Hypothalamus (tissue), 51 donors: ENCODE measurements at places on chromosomes 16 and 17.

GRCh38 chr16:53515811-53516210, 12.8 kb upstream of the AKTIP start:
- no peak for DNase-seq

- no peak for DNase-seq
Observed at GRCh38 chr17:3979290-3979611, 15.0 kb upstream of the ATP2A3 start.

- no peak for DNase-seq
Observed at GRCh38 chr17:80990921-80991644, 558 bp upstream of the CHMP6 start.

DNA sequence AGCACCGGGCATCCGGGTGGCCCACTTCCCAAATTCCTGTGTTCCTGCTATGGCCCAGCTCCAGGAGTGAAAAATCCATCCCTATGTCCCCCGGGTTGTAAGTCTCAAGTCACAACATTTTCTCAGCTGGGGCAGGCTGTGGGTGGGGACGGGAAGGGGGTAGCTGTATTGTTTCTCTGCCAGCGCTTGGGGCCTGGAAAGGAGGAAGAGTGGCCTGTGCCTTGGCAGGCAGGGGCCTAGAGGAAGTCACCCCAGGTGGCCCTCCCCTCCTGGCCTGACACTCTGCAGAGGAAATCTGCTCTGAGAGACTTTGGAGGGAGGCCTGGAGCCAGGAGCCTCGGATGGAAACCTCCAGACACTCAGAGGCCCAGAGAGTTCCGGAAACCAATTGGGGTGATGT, 10.6 kb upstream of the SCN4A start:
- DNase-seq = no peak

GRCh38 chr16:8931859-8932258, 31.8 kb downstream of the USP7 start:
- DNase-seq = no peak
